ENCODE measurements at places on chromosomes 13 and 19.

DNA sequence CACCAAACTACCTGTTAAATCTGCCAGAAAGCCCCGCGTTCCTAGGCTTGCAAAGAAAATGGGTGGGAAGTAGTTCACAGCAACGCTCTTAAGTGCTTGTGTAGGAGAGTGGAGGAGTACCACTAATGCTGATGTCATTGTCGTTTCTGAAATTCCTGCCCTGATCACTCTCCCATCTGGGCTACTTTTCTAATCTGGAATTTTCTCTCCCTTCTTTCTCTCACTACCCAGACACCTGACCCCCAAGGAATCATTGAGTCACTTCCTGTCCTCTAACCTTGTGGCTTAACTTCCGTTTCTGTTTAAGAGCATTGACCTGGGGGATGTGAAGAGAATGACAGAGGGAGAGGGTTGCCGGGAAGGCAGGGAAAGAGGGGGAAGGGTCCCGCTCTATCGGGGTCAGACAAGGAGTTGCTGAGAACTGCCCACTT, 98.7 kb downstream of the STARD13 start:
- no peak for DNase-seq

DNA sequence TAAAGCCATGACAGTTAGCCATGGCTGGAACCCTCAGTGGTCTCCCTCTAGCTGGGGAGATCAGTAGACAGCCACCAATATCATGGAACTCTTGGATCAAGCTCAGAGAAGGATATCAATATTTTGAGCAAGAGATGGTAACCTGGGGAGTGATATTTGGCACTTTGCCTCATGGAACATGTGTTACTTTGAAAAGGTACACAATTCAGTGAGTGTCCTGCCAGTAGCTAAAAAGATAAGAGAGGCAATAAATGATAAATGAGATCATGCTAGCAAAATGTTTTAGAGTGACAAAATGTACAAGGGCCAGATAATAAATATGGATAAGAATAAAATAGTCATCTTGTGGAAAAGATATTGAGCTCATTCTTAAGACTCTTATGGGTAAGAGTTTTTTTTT, 1618.7 kb downstream of the OLFM4 start:
- no peak for DNase-seq

GRCh38 chr13:25136880-25137787, 35.0 kb downstream of the AMER2 start:
- no peak for DNase-seq

- no peak for DNase-seq
These were observed 13.6 kb downstream of the KLK4 start for GRCh38 chr19:50897612-50898011.

- DNase-seq: no peak
These were observed 650.5 kb upstream of the SLC10A2 start for GRCh38 chr13:103716718-103717117.

- no peak for DNase-seq
These were observed 111.4 kb downstream of the FRY start for GRCh38 chr13:32142956-32143375.

GRCh38 chr13:110683203-110683883, 22.6 kb downstream of the CARS2 start:
- DNase-seq: no peak

GRCh38 chr13:53012707-53013106, 15.9 kb upstream of the OLFM4 start:
- no peak for DNase-seq

GRCh38 chr19:7658219-7658686, 10.6 kb upstream of the RETN start:
- no peak for DNase-seq

DNA sequence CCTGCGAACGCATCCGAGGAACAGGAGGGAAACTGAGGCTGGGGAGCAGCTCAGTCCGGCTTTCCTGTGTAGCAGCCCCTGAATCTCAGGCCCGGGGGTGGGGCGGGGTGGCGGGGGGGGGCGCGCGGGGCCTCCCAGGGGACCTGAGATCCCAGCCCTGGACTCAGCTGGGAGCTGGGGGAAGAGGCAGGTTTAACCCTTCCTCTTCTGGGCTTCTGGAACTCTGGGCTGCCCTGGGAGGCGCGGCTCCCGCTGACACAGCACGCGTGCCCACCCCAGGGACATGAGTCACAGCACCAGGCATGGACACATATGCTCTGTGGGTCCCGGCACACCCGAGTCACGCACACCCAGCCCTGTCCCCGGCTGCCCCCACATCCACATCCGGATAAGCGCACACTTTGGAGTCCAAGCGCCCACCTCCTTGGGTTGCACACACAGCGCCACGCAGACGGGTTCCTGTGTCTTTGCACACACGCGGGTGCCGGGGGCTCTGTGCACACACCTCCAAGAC, 3.5 kb upstream of the CIRBP start:
- no peak for DNase-seq

DNA sequence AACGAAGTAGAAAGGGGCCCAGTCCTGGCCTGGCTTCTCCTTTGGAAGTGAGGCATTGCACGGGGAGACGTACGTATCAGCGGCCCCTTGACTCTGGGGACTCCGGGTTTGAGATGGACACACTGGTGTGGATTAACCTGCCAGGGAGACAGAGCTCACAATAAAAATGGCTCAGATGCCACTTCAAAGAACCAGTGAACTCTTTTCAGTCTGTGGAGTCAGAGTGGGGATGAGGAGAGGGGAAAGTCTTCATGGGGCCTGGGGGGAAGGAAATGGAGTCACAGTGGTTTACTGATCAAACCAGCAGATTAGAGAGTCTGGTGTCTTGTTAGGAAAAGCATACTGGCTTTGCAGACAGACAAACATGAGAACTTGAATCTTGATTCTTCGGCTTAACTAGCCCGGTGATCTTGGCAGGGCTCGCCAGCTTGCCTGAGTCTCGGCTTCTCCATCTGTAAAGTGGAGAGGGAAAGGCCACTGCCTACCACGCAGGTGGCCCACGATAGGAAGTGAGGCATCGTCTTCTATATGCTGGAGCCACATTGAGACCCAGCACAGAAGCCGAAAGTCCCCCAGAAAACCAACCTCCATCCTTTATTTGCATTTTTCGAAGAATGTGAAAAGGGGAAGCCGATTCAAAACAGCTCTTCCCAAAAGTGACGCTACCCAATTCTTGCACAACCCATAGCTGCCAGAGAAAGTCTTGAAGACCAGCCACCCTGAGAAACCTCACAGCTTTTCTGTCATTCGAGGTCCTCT, at the start of gene FFAR1:
Gene FFAR1, plus strand, starts transcription at position 732 of the 759 bp plus-strand sequence. CDS start 3,650 bp downstream, outside the sequence.
- no peak for DNase-seq

GRCh38 chr13:20142023-20142926, 18.6 kb downstream of the GJA3 start:
- DNase-seq: no peak

DNA sequence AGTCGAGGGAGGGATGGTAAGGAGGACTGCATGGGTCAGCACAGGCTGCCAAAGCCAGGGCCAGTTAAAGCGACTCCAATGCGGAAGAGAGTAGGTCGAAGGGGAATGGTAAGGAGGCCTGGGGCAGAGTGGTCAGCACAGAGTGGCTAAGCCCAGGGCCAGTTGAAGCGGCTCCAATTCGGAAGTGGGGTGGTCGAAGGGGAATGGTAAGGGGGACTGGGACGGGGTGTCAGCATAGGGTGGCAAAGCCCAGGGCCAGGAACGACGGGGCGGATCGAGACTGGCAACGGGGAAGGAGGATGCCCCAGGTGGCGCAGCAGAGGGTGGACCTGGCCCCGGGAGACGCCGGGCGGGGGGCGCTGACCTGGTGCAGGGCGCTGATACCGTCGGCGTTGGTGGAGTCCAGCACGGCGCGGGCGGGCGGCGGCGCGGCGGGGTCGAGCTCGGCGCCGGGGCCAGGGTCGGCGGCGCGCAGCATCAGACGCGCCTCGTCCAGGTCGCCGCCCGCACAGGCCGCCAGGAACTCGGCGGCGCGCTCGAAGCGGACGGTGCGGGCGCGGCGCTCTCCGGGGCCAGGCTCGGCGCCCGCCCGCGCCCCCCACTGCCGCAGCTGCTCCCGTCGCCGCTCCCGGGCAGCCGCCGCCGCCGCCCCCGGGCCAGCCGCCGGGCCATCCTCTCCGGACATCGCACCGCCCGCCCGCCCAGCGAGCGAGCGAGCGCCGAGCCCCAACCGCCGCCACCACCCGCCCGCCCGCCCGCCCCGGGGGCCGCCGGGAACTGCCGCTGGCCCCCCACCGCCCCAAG, at the start of gene PPP1R12C:
Gene PPP1R12C, minus strand, starts transcription at position 779 of the 804 bp plus-strand sequence. Its CDS starts 94 bp downstream, at position 685.
- peak; percentile 52 for DNase-seq
